ENCODE measurements at places on chromosomes 7 and 10.

DNA sequence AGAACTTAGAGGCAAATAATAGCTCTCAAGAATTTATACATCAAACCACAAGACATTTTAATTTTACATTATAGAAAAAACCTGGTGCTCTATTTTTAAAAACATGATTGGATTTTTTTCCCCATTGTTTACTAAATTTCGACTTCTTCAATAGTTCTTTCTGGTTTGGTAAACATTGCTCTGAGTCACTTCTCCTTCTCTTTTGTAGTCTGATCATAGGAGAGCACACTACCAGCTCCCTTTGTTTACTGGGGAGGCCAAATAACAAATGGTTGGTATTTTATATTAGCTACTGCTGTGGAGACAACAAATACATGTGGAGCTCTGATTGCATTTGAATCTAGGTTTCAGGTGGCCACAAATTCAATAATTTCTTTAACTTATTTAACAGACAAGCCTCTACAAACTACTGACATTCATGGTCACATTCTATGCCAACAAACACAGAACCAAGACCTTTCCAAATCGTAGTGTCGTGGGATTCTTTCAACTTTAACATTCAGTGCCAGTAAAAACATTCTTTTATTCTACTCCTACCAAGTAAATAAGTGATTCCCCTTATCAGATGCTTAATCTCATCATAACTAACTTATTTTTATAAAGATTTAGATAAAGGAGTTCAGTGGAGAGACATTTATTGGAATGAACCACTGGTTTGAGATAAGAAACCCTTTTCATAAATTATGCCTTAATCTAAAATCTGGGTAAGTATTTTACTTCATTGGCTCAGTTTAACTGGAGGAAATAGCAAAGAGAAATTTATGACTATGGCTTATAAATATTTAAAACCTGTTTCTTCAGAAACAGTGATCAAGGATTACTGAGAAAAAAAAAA lies 17.7 kb upstream of the FXYD4 start:
- DNase-seq, result no peak

DNA sequence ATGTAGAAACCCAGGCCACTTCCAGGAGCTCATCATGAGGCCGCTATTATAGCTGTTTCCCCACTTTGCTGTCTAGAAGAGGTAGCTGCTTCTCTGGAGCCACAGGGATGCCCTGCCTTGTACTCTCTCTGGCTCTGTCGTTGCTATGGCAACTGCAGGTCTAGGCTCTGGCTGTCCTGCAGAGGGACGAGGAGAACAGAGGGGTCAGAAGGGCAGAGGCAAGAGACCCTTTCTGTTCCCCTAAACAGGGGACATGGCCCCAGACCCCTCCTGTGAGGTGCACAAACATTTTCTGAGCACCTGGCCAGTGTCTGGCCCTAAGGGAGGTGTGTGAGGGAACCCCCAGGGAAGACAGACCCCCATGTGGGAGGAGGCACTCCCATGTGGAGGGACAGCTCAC lies 31.4 kb downstream of the ITPRIP start:
- DNase-seq, result no peak

GRCh38 chr10:97065686-97066660 lies 119.8 kb downstream of the SLIT1 start:
- no peak for DNase-seq

DNA sequence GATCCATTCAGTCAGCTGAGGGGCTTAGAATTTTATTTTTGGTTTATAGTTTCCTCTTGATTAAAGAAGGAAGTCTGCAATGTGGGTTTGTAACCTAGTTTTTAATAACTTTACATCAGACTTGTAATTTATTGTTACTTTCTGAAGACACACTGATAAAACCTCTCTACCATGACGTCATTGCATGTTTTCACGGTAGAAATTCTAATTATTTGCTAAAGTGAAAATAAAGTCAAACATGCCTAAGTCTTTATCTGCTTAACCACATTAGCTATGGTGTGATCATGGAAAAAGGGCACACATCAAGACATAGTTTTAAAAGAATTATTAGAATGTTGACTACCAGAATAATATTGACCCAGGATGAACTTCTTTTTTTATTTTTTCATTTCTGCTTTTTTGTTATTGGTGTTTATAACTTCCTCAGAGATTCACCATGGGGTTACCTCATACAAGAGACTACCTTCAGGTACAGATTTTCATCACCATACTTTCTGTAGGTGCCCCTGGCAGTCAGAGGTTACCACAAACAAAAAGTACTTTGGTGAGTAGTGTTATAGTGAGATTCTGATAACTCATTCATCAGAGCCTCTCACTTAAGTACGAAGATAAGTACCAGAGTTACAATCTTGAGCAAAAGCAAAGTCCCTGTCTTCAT lies 7.0 kb upstream of the PANK1 start:
- DNase-seq, result no peak

GRCh38 chr10:108003061-108003460 lies 838.6 kb upstream of the SORCS1 start:
- DNase-seq, result no peak

DNA sequence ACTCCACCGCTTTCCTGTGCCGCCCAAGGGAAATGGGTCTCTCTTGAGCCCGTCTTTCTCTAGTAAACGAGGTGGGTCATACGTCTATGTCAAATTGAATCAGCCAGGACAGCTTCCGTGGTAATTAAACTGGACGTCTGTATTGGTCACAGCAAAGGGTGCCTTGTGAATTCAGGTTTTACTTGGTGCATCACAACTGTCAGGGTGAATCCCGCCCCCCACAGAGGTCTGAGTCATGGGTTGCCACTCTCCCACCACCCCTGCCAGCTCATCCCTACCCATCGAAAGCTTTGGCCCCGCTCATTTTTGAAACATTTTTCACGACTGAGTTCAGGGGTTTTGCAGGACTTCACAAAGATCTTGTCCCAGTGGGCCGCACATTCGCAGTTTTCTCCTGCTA lies 8.0 kb upstream of the SP8 start:
- no peak for DNase-seq

DNA sequence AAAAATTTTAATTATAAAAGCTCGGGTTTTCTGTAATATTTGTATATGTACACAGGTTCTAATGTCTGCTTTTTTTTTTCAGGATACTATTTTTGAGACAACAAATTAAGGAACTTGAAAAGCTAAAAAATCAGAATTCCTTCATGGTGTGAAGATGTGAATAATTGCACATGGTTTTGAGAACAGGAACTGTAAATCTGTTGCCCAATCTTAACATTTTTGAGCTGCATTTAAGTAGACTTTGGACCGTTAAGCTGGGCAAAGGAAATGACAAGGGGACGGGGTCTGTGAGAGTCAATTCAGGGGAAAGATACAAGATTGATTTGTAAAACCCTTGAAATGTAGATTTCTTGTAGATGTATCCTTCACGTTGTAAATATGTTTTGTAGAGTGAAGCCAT lies 57.9 kb upstream of the BAMBI start:
- DNase-seq, result no peak

- DNase-seq, result peak; percentile 31
Measured at GRCh38 chr7:128666200-128666599, 5.9 kb upstream of the GARIN1A start.

DNA sequence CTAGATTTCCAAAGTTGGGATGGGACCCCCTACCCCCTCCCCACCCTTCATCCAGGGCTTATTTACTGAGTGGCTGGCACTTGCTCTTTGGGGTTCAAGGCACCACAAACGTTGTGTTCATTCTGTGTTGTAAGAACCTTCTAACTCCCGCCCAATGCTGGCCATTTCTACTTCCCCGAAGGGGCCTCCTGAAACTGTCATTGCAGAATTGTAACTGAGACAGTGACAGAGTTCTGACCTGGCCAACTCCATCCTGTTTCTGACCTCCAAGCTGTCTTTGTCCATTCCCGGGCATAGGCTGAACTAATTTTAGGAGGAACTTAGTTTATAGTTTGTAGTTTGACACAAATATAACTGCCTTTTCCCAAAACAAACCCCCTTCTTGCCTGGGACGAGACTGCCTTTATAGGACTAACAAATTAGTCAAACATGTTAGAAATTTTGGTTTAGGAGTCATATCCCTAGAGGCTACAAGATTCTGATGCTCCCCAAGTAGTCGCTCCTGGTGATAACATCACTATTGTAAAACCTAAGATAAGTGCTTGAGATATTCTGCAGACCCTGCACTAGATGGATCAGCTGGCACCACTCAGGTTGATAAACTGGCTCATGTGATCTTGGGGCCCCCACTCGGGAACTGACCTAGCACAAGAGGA lies 34.8 kb upstream of the ZMIZ2 start:
- DNase-seq, result no peak

GRCh38 chr10:119291223-119291900 lies 84.0 kb downstream of the GRK5 start:
- DNase-seq, result no peak

GRCh38 chr10:3452173-3452626 lies 279.6 kb upstream of the PITRM1 start:
- peak; percentile 82 for DNase-seq

DNA sequence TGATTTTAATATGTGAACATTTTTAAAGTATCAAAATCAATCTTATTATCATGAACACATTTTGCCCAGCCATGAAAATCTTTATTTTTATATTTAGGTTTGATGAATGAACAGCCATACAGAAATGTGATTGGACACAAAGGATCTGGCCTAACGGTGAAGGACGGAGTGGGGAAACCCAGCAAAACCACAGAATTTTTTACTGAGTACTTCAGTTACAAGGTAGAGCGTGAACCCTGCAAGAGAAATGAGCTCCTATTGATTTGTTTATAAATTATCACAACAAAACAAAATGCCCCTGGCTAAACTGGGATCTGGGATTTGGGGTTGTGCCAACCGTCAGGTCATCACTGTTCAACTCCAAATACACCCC lies 118.8 kb downstream of the JAZF1 start:
- DNase-seq, result no peak

- DNase-seq, result no peak
Measured at GRCh38 chr10:517241-517830, 172.1 kb downstream of the DIP2C start.

DNA sequence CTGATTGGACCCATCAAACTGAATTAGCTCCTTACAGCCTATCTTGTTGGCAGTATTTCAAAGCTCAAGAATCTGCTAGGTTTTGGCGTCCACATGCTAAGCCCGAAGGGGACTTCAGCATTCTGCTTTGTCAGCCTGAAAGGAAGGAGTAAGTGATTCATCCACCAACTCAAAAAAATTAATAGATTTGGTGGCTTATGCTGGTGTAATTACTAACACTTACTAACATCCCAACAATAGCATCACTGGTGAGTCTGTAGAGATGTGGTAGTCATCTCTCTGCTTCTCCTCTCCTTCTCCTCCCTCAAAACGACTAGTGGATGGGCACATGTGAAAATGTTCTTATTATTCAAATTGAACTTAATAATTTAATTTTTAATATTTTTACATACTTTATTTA lies 53.8 kb upstream of the EGR2 start:
- DNase-seq, result no peak

DNA sequence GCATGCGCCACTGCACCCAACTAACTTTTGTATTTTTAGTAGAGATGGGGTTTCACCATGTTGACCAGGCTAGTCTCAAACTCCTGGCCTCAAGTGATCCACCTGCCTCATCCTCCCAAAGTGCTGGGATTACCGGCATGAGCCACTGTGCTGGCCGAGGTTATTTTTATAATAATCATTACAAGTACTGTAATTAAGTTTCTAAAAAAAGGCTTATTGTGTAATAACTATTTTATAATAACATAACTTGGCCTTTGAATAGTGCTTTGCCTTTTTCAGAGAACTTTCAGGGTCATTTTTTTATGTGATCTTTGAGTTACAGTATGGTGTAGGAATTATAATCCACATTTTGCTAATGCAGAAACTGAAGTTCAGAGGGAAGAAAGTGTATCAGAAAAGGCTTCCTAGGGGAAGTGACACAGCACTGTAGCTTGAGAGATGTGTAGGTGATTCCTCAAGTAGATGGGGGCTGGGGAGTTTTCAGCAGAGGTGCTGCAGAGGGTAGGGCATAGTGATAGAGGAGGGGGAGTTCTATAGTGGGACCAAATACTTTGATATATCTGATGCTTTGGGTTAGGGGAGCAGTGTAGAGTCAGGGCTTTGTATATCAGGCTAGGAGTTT lies 9.2 kb upstream of the SYPL1 start:
- no peak for DNase-seq

- no peak for DNase-seq
Measured at GRCh38 chr7:105877736-105878135, 1.3 kb upstream of the ATXN7L1 start.

GRCh38 chr10:80281784-80282765 lies 7.4 kb downstream of the MAT1A start:
- no peak for DNase-seq

GRCh38 chr7:101488826-101489572 lies 126.3 kb downstream of the COL26A1 start:
- no peak for DNase-seq

GRCh38 chr7:75531359-75531821 lies 39.3 kb downstream of the SPDYE5 start:
- no peak for DNase-seq

DNA sequence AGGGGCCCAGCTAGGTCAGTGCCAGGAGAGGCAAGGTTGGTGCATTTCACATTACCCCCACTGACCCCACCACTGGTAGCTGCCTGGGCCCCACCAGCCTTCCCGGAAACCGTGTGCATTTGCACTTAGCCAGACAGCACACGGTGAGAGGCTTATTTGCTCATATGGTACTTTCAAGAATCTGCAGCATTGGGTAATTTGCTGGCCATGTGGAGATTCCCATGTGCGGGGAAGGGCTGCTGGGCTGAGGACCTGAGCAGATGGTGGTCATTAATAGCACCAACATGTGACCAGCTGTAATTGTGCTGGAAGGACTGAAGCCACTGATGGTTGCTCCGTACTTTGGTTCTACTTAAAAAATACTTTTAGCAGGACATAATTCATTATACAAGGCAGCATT lies 323.8 kb downstream of the DPP6 start:
- no peak for DNase-seq

- DNase-seq, result no peak
Measured at GRCh38 chr7:14286036-14286435, 296.6 kb upstream of the ETV1 start.
